Cortex of kidney (tissue), 1 donor: ENCODE measurements at places on chromosomes 2 and 18.

DNA sequence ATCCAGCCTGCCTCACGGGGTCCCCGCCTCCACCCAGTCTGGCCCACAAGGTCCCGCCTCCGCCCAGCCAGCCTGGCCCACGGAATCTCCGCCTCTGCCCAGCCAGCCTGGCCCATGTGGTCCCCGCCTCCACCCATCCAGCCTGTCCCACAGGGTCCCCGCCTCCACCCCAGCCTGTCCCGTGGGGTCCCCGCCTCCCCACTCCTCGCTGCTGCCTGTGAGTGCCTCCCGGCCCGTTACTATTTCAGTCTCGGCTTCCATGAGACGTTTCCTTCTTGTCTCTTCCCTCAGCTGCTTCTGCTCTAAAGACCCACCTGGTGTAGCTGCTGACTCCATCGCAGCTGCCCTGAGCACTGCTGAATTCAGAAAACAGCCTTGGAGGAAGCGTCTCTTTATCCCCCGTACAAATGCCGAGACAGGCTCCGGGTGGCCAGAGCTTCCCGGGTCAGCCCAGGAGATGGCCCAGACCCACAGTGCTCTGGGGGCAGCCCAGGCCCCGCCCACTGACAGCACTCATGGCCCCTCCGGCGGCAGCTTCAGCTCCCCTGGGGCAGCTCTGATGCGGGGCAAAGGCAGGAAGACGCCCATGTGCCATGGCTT, 69.8 kb downstream of the NFATC1 start:
- no peak for DNase-seq

DNA sequence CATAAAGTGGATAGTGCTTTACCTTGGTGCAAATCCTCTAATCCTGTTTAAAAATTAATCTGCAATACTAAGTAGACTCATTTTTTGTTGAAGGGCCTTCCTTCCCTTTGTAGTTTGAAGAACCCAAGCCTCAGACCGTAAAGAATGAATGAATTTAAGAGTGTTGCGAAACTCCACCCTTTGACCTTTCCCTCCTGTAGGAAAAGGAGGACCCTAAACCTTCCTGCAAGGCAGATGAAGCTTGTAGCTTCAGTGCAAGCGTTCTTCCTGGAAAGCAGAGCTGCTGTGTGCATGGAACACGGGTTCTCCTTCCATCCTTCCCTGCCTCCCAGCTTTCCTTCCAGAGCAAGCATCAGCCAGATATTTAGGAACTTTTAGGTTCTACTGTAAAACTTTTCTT, 1.7 kb downstream of the IMPA2 start:
- no peak for DNase-seq

DNA sequence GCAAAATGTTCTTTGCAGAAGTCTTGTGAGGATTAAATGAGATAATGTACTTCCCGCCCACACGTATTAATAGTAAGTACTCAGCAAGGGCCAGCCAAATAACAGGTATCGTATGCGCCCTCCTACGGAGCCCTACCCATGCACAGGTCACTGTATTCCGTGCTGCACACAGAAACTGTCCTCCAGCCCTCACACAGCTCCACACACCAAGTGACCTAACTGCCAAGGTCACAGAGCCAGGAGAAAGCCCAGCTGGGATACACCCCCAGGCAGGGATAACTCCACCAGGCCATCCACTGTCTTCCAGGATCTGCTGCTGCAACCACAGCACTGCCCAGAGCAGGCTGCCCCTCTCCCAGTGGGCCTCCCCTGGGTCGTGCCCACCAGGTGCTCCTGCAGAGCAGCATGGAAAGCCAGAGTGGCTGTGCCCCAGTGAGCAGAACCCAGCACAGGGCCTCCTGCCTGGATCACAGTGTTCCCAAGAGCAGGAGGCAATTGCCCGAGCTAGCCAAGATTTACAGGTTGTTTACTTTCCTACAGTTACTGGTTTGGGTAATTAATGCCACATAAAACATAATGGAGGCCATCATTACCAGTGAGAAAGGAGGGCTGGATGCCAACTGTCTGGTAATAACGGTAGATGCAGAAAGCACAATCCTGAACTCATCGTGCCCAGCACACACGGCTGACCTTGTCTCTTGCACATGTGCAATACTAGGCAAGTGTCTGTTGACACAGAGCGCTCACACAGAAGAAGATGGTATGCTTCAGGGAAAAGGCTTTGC, 24.4 kb downstream of the TFCP2L1 start:
- no peak for DNase-seq

DNA sequence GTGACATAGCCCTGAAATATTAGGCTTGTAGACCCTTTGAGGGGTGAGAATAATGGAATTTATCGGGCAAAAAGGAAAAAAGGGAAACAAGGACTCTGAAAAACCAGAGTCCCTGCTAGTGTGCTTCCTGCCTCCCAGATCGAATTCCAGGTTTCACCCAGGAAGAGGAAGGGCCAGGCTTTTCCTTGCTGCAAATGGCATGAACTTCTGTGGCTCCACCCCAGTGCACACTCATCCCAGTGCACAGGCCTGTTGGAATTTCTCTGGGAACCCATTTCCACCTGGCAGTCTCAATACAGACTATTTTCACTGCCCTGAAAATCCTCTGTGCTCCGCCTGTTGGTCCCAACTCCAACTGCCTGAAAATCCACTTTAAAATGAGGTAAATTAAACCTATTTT, 29.9 kb downstream of the C18orf54 start:
- DNase-seq = no peak

- DNase-seq = no peak
These were observed 329.6 kb upstream of the ID2 start for GRCh38 chr2:8352296-8352695.

- DNase-seq = no peak
These were observed 109.2 kb downstream of the MREG start for GRCh38 chr2:215904101-215904500.

DNA sequence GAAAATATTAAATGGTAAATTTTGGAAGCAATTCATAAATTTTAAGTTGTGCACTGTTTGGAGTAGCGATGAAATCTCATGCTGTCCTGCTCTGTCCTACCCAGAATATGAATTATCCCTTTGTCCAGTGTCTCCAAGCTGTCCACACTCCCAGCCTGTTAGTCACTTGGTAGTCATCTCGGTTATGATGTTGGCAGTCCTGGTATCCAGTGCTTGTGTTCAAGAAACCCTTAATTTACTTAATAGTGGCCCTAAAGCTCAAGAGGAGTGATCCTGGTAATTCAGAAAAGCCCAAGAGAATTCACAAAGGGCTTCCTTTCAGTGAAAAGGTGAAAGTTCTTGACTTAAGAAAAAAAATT, 71.8 kb upstream of the STAM2 start:
- DNase-seq = no peak

GRCh38 chr2:161416708-161417437, 776 bp downstream of the TBR1 start:
- no peak for DNase-seq

- no peak for DNase-seq
These were observed 63.9 kb downstream of the SPRED2 start for GRCh38 chr2:65368468-65368867.

DNA sequence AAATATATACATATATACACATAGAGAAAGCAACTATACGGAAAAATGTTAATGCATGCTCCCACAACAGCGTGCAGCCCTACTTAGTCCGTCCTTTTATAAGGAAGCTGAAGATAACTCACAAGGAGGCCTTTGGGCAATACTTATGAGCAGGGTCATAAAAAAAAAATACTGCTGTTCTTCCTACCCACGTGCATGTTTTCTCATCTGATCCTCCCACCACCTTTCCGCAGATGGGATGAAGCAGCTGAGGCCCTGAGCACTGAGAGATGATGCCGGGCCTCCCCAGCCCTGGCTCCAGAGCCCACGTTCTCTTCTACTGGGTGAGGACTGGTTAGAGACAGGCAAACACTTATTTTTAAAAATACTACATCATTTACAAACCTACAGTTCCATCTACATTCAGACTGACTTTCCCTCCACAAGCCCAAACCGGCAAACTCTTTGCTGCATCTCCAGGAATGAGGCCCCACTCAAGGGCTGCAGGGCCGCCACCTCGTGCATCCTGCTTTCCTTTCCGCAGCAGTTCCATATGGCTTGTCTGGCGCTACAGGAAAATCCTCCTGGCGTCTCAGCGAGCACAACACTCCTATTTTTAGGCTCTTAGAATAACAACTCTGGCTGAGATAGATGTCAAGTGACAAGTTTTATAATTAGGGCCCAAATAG, 41.6 kb downstream of the TBC1D8 start:
- no peak for DNase-seq

GRCh38 chr2:226780431-226780830, 19.2 kb downstream of the IRS1 start:
- DNase-seq = no peak

DNA sequence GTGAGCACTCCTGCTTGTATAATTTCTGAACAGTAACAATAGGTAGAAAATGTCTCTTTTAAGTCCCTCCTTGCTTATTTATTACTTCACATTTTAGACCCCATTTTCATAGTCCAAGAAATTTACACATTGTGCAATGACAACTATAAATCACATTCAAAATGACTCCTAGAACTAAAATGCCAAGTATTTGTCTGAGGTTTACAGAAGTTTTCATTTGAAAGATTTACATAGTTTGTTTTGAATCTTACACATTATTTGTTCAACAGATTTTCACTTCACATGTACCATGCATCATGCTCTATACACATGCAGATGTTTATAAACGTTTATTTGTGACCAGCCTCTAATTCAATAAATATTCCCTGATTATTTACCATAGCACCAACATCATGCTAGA, 15.7 kb upstream of the TRIB2 start:
- DNase-seq = no peak

GRCh38 chr2:232974396-232974795, 38.7 kb downstream of the NGEF start:
- no peak for DNase-seq

GRCh38 chr18:59273759-59274532, 692 bp upstream of the RAX start:
- no peak for DNase-seq

GRCh38 chr2:30225131-30225762, 6.1 kb upstream of the LBH start:
- DNase-seq = no peak

GRCh38 chr2:84969511-84970209, 1.3 kb upstream of the KCMF1 start:
- no peak for DNase-seq

GRCh38 chr18:8724452-8724851, 19.1 kb downstream of the MTCL1 start:
- no peak for DNase-seq

DNA sequence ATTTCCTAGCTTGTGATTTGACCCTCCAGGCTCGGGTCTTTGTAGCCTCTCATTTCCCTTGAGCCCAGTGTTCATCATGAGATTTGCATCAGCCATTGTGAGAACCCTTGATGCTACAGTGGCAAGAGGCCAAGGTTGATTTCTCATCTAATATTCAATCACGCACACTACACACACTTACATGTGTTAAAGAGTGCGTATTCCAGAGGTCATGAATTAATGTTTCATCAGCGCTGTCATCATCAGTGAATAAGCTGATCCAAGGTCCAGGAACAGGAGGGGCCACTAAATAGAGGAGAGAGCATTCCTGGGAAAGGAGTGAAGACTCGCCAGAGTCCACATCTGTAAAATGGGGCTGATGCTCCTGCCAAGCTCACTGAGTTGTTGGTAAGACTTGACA, 276.1 kb upstream of the SIX2 start:
- no peak for DNase-seq

DNA sequence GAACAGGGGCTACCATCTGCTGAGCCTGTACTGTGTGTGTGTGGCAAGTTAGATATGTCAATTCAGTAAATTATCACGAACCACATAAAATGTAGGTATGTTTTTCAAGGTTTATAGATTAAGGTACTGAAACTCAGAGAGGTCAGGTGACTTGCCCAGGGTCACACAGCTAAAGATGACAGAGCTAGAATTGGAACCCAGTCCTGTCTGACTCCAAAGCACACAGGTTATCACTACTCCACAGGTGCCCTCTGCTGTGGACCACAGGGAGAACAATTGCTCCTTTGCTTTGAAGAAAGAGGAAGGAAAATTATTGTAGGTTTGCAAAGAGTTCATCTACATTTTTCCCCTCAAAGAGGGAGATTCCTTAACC, 229.7 kb upstream of the AGAP1 start:
- DNase-seq = no peak

- no peak for DNase-seq
These were observed 207.5 kb downstream of the SPP2 start for GRCh38 chr2:234257859-234258561.

- DNase-seq = no peak
These were observed 22.5 kb downstream of the LPIN1 start for GRCh38 chr2:11768946-11769345.

- no peak for DNase-seq
These were observed 98.3 kb downstream of the KLHL14 start for GRCh38 chr18:32674491-32674890.

GRCh38 chr2:219486380-219486959, 12.2 kb upstream of the GMPPA start:
- no peak for DNase-seq

DNA sequence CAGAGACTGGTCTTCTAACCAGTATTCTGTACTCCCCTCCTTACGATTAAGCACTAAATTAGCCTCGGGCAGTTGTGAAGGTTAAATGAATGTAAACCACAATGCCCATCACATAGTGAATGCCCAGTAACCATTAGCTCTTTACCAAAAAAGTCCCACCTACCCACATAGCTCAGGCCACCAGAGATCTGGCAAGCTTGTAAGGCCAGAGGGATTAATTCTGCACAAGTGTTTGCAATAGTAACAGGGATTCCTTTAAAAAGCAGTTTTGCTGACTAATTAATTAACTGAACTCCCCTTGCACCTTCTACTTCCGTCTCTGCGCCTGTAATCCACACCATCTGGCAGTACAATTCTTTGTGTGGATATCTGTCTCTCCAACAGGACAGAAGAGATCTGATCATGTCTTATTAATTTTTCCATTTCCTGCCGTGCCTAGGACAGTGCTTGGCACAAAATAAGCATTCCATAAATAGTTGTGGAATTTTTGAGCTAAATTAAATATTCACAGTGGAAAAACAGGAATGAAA, 36.2 kb upstream of the IGFBP2 start:
- DNase-seq = no peak

DNA sequence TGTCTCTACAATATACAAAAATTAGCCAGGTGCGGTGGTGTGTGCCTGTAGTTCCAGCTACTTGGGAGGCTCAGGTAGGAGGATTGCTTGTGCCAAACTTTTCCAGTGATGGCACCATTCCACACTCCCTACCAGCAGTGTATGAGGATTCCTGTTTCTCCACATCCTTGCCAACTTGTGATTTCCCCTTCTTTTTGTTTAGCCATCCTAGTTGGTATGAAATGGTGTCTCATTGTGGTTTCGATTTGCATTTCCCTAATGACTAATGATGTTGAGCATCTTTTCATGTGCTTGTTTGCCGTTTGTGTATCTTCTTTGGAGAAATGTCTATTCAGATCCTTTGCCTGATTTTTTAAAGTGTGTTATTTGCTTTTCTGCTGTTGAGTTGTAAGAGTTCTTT, 41.0 kb downstream of the EPB41L5 start:
- DNase-seq = no peak

GRCh38 chr18:28855524-28855923, 678.6 kb upstream of the CDH2 start:
- DNase-seq = no peak

DNA sequence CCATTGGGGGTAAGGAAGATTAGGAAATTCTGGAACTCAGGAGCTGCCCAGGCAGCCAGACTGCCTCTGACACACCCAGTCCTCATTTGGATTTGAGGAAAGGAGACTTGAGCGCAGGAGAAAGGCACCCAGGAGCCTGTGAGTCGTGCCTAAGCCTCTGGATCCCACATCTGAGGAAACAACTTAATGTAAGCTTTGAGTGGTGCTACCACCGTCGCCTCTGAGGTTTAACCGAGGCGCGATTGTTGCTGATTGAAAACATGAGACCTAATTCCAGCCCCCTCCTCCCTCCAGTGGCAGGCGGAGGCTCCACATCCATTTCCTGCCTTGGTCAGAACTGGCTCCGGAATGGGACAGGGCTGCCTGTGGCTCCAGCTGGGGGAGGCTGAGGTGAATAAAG, 176.7 kb upstream of the PKDCC start:
- DNase-seq = no peak
